ENCODE measurements at places on chromosomes 4 and X. TPM values are rescaled to one million over a fixed set of nuclear protein-coding genes. Genes with fewer than 3 reads are reported as not detected.

Gene ETDA
- total RNA-seq: not detected

Gene KCNE5
- 0.09 TPM for total RNA-seq

Gene AFM
- not detected for total RNA-seq

Gene ADGRL3
- 0.02 TPM for total RNA-seq

Gene ARMCX2
- total RNA-seq: not detected

Gene GATB
- total RNA-seq: 9.6 TPM

Gene RTL3
- total RNA-seq: not detected

Gene MAGEC2
- total RNA-seq: not detected

Gene SATL1
- not detected for total RNA-seq

Gene MSX1
- 4.8 TPM for total RNA-seq

Gene MAGEA1
- total RNA-seq: not detected

Gene GAGE2A
- total RNA-seq: not detected

Gene CSAG1
- 0.25 TPM for total RNA-seq

Gene DKK2
- not detected for total RNA-seq

Gene UGT2B10
- total RNA-seq: 0.09 TPM

Gene CFAP99
- total RNA-seq: 0.06 TPM

Gene SULT1E1
- total RNA-seq: not detected

Gene RAB39B
- total RNA-seq: 0.55 TPM

Gene CMC4
- 16.7 TPM for total RNA-seq

All from A549 treated with GW870086 at 1 μM for 4 hours (cell line).